ENCODE measurements at places on chromosomes 5 and 9. TPM values are rescaled to one million over a fixed set of nuclear protein-coding genes. Genes with fewer than 3 reads are reported as not detected.

Gene ST8SIA4
- total RNA-seq = 76.2 TPM

DNA sequence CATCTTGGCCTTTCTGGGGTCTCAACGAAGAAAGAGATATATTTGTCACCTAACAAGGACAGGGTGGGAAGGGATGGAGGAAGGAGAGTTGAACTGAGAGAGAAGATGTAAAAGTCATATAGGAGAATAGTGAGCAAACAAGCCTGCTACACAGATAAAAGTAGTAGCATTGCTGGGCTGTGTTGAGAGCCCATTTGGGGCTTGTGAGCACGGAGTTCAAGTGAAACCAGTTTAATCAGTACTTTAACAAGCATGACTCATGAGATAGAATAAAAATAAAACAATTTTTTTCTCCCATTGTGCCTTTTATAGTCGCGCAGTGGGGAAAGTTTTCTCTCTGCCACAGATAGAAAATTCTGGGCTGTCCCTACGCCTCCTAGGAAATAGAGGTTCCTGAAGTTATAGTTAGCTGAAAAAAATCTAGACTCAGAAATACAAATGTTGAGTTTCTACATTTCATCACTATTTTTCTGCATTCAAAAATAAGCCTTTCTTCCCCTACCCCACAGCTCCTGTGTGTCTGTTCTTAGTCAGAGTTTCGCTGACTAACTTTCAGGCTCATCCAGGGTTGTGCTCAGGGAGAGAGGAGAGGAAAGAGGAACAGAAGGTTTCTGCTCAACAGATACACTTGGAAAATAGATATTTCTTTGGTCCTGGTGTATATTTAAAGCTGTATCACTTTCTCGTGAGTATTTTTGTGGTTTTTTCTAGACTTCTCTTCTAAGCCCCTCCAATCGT lies 395.8 kb upstream of the ADAMTSL1 start:
- DNase-seq = no peak

DNA sequence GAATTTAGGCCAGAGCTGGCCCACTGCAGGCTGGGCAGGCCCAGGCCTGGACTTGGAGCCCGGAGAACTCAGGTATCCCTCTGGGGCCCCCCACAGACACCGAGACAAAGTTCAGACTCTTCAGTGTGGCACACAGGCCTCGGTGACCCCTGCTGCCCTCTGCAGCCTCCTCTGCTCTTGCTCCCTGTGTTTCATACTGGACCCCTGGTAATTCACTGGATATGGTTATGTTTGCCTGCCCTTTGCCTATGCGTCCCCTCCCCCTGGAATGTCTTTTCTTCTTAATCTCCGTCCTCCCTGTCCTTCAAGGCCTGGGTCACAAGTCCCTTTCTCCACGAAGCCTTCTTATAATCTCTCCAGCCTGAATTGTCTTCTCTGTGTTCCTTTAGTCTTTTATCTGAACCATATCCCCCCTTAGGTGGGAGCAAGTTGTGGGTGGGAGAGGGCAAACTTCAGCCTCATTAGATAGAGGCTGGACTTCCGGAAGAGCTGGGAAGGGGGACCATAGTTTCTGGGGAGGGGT lies 30.1 kb downstream of the GSN start:
- no peak for DNase-seq

Gene NUTM2F
- not detected for total RNA-seq

Gene TMEM141
- total RNA-seq = 17.1 TPM

DNA sequence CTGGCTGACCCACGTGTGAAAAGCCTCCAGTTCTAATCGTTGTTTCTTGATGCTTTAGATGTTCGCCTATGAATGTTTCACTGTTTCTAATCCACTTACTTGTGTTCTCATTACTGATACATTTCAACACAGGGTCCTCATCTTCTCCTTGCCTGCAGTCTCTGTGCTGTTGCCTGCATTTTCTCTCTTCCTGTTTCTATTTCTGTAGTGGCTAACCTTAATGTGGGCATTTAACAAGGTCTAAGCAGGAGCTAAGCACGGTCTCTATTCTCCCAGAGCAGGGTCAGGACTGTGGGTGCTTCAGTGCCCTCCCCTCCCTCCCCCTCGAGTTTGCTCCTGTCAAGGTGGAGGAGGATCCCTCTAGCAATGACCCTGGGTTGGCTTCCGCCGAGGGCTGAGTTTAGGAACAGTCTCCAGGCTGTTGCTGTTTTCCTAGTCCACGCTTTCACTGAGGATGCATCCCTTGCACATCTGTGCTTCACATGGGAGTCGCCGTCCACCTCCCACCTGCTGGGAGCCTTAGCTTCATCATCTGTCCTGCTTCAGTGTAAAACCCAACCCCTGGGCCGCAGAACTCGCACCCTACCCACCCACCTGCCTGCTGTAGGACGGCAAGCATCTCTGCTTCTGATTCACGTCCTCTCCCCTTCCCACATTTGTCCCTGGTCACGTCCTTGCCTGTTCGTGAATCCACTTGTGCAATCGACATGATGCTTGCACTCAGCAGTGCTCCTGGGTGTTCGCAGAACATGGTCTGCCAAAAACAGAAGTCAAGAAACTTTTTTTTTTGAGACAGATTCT lies 2.4 kb upstream of the EXOC3 start:
- no peak for DNase-seq

GRCh38 chr9:17082343-17083064 lies 52.3 kb upstream of the CNTLN start:
- no peak for DNase-seq

- DNase-seq = no peak
Measured at GRCh38 chr5:96026406-96027041, 64.9 kb upstream of the ELL2 start.

- no peak for DNase-seq
Measured at GRCh38 chr9:119597499-119597898, 228.3 kb upstream of the BRINP1 start.

Gene ADAMTS16
- total RNA-seq = 3.7 TPM

DNA sequence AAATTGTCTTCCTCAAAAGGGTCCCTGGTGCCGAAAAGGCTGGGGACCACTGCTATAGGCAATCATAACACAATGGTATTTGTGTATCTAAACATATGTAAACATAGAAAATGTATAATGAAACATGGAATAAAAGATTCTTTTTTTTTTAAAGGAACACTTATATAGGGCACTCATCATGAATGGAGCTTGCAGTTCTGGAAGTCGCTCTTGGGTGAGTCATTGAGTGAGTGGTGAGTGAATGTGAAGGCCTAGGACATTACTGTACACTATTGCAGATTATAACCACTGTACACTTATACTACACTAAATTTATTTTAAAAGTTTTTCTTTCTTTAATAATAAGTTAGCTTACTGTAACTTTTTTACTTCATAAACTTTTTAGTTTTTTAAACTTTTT lies 176.4 kb downstream of the ARRDC3 start:
- no peak for DNase-seq

GRCh38 chr5:674630-675011 lies 18.5 kb downstream of the TPPP start:
- no peak for DNase-seq

- DNase-seq = no peak
Measured at GRCh38 chr5:32522429-32523143, 62.8 kb upstream of the SUB1 start.

DNA sequence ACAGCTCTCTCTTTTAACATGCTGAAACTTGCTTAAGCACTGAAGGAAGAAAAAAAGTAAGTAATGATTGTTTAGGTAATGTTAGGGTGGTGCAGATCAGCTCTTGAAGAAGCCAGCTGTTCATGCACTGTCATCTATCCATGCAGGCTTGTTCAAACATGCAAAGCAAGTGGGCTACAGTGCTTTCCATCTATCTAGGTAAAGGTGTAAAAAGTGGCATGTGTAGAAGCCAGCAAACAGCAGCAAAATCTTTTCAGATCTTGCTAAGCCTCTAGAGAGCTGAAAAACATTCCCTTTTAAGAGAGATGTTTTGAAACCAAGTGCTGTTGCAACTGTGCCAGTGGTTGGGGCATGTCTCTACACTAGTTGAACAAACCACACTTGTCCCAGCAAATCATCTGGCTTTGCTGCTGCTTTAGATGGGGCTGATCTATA lies 214.4 kb downstream of the EFNA5 start:
- no peak for DNase-seq

- DNase-seq = no peak
Measured at GRCh38 chr9:113223963-113224362, 2.6 kb downstream of the SLC31A1 start.

DNA sequence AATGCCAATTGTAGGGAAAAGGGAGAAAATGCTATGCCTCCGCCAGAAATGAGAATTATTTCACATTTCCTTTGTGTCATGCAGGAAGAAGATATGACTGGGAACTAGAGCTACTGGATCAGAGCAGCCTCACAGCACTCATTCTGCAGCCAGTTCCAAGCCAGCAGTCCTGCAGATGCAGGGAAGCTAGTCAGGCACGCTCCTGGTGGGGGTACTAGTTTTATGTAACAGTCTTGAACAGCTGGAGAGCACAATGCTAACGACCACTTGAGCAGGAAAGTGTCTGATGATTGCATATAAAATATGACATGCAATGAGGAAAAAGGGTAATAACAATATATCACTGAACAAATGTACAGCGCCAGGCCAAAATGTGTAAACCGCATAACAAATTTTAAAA lies 21.7 kb downstream of the CDH10 start:
- DNase-seq = no peak

DNA sequence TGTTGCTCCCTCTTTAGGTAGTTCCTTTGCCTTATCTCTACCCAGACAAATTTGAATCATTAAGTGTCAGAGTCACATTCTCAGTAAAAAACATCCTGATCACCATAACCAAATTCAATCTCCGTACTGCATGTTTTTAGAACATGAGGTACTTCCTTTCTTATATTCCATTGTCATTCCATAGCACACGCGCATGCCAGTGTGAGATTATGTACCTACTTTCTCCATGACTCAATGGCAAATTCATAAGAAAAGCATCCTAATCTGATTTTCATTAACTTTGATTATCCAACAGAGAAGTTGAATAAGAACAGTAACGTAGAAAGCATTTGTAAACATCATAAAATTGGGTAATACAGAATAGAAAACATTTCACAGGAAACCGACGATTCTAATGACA lies 1118.6 kb upstream of the CDH9 start:
- no peak for DNase-seq

- peak; percentile 96 for DNase-seq
Measured at GRCh38 chr5:55994998-55995914, 493 bp upstream of the IL6ST start.

GRCh38 chr5:138498376-138498775 lies 33.1 kb downstream of the EGR1 start:
- DNase-seq = no peak

DNA sequence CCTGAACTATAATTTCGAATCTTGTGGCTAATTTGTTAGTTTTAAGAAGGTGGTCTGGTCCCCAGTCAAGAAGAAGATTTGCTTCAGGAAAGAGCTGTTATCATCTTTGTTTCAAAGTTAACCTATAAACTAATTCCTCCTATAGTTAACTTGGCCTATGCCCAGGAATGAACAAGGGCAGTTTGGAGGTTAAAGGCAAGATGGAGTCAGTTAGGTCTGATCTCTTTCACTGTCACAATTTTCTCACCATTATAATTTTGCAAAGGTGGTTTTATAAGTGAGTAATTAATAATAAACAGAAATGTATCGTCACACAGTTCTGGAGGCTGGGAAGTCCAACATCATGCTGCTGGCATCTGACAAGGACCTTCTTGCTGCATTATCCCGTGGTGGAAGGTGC lies 238.6 kb downstream of the PIK3R1 start:
- no peak for DNase-seq

- no peak for DNase-seq
Measured at GRCh38 chr9:99213197-99213596, 8.5 kb downstream of the ALG2 start.

DNA sequence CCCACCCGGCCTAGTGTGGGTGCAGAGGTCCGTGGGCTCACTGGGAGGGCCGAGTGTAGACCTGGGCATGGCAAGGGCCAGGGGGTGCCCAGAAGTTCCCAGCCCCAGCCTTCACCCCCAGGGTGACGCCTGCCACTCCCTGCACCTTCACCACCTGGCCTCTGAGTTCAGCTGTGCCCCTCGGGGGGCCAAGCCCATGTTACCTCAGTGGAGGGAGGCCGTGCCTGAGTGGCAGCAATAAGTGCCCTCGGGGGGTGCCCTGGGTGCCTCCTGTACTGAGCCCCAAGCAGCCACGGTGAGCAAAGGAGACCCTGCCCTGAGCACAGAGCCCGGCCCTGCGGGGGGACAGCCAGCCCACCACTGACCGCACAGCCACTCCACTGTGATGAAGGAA lies 10.3 kb upstream of the FCN2 start:
- no peak for DNase-seq

Gene PCDHGC3
- total RNA-seq = 20.8 TPM

GRCh38 chr9:121252104-121252851 lies 15.7 kb upstream of the GSN start:
- DNase-seq = no peak

Data from frontal cortex (tissue), 4 donors.